Liver (tissue), 10 donors: ENCODE measurements at places on chromosomes 1 and 21. TPM values are rescaled to one million over a fixed set of nuclear protein-coding genes. Genes with fewer than 3 reads are reported as not detected.

Gene PPIE
- total RNA-seq, result 17.7 TPM

Gene FOXD2
- total RNA-seq, result 0.08 TPM

Gene AADACL4
- total RNA-seq, result not detected

Gene LAPTM5
- 33.8 TPM for total RNA-seq

Gene C4BPB
- total RNA-seq, result 59.7 TPM

Gene CCDC185
- not detected for total RNA-seq
